ENCODE measurements at places on chromosomes 11 and 22.

GRCh38 chr22:28142361-28142961, 223.4 kb upstream of the PITPNB start:
- no peak for DNase-seq

DNA sequence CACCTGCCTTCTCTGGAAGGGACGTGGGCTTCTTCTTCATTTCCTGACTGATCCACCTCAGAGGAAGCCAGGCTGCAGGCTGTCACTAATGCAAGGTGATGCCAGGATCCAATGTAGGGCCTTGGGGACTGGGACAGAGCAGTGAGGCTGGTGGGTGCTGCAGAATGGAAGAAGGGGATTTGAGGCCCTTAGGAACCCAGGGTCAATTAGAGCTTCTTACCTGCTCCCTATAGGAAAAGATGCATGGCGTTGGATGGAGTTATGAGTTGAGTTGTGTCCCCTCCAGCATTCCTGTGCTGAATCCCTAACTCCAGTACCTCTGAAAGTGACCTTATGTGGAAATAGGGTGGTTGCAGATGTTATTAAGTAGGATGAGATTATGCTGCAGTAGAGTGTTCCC, 190.4 kb downstream of the MIAT start:
- DNase-seq = no peak

DNA sequence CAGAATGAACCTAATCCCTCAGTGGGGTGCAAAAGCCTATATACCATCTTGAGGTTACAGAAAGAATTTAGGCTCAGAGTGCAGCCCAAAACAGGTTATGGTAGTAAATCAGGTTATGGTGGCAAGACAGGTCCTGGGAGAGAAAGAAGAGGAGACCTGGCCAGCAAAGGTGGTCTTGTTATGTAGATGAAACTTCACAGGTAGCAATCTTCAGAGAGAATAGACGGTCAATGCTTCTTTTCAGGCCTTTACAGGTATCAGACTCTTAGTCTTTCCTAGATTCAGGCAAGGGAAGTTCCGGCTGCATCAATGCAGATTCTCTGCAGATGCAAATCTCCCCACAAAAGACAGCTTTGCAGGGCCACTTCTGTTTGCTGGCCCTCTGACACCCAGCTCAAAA, 45.8 kb upstream of the SORL1 start:
- DNase-seq = no peak

DNA sequence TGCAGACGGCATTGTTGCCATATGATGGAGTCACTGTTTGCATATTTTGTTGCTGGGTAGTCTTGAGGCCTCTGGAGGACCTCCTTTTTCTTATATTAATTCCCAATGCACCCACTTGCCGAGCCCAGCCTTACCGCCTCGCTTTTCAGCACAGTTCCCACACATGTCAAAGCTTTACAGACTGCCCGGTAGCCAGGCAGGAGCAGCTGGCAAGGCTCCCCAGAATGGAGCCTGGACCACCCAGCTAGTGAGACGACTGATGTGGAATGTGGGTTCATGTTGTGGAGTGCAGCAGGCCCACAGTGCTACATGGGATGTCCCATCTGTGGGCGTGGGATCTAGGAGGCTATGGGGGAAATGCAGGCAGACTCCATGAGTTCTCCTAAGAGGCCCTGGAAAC, 99.4 kb upstream of the MTMR2 start:
- DNase-seq = no peak

DNA sequence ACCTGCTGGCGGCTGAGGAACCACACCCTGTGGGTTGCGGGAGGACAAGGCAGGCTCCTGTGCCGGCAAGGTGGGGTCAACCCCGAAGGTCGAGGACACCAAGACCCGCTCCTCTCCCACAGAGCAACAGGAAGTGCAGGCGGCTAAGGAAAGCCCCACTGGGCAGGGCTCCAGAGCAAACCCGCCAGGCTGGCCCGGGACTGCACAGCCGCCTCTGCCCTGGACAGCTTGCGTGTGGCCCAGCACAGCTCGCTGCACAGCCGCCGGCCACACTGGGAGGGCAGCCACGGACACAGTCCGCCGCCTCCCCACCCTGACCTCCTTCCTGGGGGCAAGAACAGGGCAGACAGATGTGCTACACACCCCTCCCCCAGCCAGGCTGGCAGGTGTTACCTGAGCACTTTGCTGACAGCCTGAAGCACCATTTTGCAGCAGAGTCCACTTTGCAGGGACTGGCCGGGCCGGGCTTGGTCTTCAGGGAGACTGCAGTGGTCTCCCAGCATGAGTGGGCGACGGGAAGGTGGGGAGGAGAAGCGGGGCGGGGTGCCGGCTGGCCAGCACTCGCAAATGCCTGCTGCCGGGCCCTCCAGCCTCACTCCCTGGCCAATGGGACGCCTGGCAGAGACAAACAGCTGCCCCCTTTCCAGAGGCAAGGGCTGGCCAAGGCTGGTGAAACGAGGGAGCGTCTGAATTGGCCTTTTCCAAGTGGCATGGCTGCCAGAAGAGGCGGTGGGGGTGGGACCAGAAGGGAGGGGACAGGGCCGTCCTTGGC, at the start of gene MOB2:
Gene MOB2 (minus strand): TSS at position 726 of the 772 bp plus-strand sequence. CDS start 223 bp downstream, at position 503.
- DNase-seq = no peak

GRCh38 chr22:46846832-46847355, 84.4 kb downstream of the TBC1D22A start:
- DNase-seq = no peak

Data from stimulated activated CD4-positive, alpha-beta T cell treated with anti-CD3 and anti-CD28 coated beads, Interleukin-1b, Interleukin-23, amount 100 ng/mL, for 1 hour (primary cell).